ENCODE measurements at places on chromosomes 13 and 19.
A peak's percentile ranks its signal among the peaks of the same experiment; 100 is the strongest.

DNA sequence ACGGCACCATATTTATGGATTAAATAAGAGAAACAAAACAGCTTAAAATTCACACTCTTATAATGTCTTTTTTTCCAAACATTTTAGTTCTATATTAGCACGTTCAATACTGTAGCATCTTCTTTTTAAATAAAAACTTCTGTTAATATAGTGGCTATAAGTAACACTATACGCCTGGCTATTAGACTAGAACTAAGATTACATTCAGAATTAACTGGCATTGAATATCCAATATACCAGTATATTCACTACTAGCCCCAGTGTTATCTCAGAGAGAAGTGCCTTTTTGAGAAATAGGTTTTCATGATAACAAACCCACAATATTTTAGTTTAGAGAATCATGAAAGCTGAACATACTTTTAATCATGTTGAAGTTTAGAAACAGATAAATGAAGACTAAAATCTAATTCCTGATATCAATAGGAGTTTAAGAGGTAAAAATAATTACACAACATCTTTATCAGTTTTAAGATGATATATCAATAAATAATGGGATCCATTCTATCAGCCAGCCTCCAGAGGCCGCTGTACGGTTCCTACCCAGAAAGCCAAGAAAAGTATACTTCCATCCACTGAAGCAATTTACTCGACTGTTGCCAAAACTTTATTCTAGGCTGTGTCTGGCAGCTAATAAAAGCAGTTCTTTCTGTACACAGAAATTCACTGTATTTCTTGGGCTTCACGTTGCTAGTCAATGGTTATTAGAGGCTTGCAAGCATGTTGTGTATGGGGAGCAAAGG is 1113.4 kb upstream of the MIR17HG start:
- DNase-seq: peak; percentile 9

- DNase-seq: no peak
Observed at GRCh38 chr19:3842948-3843347, 25.9 kb downstream of the ZFR2 start.

DNA sequence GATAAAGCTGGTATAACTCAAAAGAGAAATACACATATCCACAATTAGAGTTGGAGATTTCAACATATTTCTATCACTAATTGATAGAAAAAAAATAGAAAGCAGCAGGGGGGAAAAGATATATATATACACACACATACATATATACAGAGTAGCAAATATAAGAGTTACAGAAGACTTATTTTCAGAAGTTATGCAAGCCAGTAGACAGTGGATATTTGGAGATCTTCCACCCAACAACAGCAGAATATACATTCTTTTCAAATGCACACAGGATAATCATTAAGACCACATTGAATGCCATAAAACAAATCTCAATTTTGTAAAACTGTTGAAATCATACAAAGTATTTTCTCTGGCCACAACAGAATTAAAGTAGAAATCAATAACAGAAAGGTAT is 192.8 kb downstream of the LACC1 start:
- no peak for DNase-seq

- no peak for DNase-seq
Observed at GRCh38 chr13:112769615-112770014, 79.8 kb downstream of the ATP11A start.

- DNase-seq: no peak
Observed at GRCh38 chr19:920051-920864, 3.1 kb downstream of the KISS1R start.

DNA sequence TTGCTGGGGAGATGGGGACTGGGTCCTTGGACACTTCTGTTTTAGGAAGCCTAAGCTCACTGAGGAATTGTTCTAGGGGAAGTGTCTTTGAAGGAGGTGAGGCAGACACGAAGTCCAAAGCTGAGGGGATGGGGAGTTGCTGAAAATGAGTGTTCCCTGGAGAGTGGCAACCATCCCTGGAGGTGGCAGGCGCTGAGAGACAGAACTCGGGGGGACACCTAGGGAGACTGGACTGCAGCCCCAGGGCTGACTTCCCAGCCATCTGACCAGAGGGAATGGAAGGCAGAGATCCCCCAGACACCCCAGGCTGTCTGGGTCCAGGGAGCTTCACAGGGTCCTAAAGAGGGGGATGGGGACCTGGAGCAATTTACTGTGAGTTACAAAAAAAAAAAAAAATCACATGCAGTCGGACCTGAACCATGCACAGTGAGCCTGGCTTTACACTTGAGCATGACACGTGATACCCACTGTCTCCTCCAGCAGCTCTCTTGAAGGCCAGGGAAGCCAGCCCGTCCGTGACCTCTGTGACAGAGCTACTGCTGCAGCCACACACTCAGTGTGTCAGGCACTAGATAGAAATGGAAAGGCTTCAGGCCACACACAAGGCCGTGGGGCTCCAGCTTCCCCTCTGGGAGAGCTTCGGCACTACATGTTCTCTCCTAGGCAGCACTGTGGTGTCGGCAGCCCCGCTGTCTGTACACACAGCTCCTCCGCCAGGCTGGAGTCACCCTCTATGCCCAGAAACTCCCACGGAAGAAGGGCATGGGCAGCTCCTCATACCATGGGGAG is 77.1 kb upstream of the KCTD15 start:
- no peak for DNase-seq

DNA sequence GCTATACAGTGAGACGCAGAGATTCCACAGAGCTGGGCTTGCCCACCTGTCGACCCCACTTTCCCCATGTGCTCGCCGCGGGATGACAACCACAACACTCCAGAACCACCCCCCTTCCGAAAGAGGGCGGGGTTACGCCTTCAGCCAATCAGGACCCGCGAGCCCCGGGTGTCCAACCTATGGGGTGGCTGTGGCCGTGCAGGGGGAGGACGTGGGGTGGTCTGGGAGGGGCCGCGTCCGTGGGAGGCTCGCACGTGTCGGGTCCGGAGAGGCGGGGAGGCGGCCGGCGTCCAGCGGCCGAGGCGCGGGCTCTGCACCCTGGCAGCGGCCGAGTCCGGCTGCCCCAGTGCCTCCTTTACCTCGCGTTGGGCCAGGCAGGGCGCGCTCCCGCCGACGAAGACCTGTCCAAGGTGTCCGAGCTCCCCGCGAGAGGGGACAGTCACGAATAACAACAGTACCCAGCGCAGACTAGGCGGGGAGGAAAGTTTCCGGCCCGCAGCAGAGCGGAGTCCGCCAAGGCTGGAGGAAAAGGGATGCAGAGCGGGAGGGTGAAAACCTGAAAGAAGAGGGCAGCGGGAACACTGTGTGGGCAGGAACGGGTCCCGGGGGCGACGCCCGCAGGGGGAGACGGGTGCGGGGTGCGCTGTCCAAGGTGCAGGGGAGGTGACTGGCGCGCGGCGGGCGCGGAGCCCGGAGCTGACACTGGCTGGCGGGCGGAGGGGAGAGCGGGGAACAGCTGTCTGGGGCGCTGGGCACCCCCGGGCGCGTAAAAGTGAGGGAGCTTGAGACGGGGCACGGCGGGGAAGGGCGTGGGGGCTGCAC is 911 bp downstream of the ENOX1 start:
- peak; percentile 95 for DNase-seq

DNA sequence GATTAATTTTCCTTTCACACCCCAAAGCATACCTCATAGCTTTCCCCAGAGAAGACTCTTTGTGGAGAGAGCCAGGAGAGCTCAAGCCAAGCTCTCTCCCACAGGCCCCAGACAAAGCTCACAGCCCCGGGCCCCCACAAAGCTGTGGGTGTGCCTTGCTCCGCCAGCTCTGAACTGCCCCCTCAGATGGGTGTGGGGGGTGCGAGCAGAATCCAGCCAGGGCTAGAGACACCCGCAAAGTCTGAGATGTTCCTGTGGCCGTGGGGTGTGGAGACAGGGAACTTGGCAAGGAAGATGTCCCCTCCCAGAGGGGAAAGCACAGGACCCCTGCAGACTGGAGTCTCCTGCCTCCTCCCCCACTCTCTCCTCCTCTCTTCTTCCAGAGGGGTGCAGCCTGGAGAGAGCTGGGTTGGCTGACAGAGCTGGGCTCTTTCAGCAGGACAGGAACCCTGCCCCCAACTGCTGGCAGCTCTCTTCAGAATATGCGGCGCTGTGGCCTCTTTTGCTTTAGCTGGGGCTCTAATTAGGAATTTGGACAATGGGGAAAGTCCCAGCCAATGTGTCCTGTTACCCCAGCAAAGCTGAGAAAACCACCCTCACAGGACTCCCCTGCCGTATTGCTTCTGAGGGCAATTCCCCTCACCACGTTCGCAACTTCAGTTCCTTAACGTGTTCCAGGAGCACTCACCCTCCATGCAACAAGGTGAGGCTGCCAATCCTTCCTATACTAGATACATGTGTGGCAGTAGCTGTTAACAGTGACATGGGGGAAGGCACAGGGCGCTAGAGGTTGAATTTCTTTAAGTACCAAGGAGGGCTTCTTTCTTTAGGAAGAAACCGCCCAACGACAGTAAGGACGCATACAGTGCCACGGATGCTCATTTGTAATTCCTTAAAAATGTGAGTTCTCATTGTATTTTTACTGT is 170.0 kb downstream of the COL4A1 start:
- DNase-seq: no peak

DNA sequence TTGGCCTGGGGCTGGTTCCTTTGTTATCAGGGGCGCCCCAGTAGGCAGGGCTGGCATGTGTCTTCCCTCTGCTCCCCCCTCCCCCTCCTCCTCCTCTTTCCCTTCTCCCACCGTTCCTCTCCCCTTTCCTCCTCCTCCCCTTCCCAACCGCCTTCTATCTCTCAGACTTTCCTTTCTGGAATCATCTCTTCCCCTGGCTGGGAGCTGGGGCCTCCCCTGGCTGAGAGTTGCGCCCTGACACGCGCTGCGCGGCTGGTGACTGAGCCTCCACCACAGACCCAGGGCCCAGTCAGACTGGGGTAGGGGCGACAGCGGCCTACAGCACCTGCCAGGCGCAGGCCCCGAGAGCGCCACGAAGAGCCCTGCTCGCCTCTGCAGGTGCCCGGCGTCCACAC is 2.8 kb downstream of the PNMA8B start:
- no peak for DNase-seq

DNA sequence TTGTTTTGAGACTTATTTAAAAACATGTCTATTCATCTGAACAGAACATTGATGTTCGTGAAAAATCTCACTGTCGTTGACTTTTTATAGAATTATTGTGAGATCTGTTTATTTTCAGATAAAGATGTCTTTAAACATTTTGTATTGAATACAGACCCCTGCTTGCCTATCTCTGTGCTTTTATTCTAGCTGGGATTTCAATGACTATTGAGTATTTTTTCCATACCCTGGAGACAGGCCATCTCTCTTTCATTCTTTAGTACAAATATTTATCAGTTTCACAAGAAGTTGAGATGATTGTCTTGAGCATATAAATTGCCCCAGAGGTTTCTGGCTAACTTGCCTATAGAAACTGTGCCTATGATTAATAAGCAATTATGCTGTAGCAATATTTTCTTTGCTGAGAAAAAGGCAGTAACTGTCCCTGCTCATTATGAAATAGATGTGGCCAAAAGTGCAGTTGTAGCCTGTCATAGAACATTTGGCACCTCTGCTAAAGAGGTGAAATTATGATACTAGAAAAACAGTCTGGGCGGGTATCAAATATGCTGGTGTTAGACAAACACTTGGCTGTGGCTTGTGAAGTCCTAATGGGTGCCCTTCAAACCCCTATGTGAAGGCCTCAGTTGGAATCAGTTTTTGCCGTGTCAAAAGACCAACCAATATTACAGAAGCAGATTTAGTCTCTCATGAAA is 360.6 kb downstream of the HS6ST3 start:
- DNase-seq: no peak

GRCh38 chr13:48178126-48178525 is 54.9 kb upstream of the ITM2B start:
- no peak for DNase-seq

DNA sequence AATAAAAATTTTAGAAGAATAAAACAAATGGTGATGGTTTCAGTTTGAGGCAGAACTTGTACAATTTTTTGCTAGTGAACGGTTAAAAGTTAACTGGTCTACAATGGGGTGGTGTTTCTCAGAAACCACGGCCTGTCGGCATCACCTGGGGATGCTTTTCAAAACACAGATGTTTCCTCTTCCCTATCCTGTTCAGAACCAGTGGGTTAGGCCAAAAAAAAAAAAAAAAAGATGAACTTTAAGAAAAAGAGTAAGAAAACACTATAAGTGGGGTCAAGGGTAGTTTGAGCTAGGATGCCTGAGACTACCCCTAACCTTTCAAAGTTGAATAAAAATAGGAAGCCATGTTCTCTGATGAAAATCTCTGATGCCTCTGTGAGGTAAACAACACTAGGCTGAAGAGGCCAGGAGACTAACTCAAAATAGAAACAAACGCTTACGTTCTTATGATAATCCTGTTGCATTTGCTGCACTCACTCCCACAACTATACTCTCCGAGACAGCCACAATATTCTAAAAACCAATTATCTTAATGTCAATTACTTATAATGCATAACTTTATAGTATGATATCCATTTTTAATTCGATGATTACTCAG is 3.3 kb downstream of the MTIF3 start:
- no peak for DNase-seq

DNA sequence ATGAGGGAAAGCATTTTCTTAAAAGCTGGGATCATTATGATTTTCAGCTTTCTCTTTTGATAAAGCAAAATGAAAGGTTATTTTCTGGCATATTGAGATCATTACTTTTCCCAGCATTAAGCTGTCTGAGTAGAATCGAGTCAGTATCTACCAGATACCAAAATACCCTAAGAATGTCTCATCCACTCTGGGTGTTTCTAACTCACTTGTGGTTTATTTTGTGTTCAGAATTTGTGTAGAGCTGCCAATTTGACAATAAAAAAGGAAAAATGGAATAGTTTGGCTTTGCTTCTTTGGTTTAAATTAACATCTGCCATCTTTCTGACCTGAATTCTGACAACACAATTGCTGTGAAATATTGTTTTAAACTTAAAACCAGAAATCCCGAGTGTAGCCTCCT is 438.7 kb upstream of the ARGLU1 start:
- no peak for DNase-seq

- DNase-seq: peak; percentile 86
Observed at GRCh38 chr19:30799865-30800755, 427.9 kb downstream of the ZNF536 start.

DNA sequence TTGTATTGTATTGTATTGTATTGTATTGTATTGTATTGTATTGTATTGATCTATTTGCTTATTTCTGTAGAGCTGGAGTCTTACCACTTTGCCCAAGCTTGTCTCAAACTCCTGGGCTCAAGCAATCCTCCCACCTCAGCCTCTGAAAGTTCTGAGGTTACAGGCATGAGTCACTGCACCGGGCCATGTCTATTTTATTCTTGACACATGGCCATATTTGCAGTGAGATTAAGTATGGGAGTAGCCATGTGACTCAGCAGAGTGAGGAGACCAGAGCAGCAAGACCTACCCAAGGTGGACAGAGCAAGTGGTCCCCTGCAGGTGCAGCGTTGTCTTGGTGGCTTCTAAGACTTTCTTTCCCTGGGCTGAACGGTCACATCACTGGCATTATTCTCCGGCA is 49.1 kb upstream of the UBAC2 start:
- peak; percentile 55 for DNase-seq

GRCh38 chr13:108609353-108609752 is 20.1 kb upstream of the MYO16 start:
- DNase-seq: peak; percentile 68

Measured in GM03348 (cell line).